ENCODE measurements at places on chromosomes 4 and X.

DNA sequence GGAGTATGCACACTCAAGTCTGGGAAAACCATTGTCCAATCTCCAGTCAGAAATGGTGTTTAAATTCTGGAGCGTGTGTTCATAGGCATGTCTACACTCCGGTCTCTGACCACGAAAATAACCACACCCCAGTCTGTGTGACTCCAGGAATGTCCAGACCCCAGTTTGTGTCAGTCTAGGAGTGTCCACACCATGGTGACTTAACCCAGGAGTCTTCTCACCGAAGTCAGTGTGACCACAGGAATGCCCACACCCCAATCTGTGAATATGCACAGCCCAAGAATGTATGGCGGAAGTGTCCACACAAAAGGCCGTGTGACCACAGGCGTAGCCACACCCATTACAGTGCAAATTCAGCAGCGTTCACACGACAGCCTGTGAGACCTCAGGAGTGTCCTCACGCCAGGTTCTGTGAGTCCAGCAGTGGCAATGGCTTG is 11.4 kb downstream of the FTSJ1 start:
- no peak for DNase-seq

DNA sequence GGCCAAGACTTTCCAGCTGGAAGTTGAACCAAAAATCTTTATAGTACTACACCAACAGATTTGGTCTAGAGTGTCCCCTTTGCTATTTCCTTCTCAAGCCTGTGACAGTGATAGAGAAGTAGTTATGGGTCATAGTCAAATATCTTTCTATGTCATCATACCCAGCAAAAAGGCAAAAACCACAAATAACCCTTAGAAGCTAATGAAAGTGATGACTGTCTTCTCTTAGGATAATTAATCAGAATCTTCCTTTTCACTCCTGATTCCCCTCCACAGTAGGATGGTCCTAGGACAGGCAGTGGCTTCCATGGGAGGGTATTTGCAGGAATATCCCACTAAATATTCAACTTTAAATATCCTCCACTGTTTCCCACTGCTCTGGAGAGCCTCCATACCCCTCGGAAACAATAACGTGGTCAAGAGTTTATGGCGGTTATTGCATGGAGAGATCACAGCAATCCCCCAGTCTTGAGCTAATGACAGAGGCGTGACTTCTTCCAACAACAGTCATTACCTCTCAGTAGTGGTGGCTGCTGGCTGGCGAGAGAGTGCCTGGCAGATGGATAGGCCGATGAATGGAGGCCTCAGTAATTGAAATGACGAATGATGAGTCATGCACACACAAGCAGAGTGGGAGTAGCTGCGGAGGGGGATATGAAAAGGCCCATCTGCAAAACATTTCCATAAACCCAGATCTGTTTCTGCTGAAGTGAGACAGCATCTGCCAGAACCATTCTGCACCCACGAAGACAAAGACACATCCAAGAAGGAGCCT is 154.9 kb downstream of the STK32B start:
- no peak for DNase-seq

DNA sequence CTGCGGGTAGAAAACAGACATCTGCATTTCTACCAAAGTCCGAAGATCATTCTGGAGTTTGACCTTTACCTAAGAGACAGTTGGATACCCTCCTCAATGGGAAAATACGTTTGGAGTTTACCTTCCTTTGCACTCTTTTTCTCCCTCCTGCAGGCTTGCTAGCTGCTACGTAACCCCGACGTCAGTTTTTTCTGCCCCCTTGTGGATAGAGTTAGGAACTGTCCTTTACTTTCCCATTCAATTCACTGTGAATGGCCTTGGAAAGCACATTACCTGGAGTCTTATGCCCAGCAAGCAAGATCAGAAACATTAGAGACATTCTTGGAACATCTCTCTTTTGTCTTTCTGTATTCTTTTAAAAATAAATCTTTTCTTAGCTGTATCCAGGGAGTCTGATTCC is 250.7 kb downstream of the NAP1L3 start:
- no peak for DNase-seq

- DNase-seq: no peak
These were observed 29.6 kb downstream of the KDM5C start for GRCh38 chrX:53195401-53195800.

- DNase-seq: no peak
These were observed 15.4 kb upstream of the UGDH start for GRCh38 chr4:39542611-39543012.

GRCh38 chr4:20493761-20494353 is 206.4 kb upstream of the PACRGL start:
- no peak for DNase-seq

DNA sequence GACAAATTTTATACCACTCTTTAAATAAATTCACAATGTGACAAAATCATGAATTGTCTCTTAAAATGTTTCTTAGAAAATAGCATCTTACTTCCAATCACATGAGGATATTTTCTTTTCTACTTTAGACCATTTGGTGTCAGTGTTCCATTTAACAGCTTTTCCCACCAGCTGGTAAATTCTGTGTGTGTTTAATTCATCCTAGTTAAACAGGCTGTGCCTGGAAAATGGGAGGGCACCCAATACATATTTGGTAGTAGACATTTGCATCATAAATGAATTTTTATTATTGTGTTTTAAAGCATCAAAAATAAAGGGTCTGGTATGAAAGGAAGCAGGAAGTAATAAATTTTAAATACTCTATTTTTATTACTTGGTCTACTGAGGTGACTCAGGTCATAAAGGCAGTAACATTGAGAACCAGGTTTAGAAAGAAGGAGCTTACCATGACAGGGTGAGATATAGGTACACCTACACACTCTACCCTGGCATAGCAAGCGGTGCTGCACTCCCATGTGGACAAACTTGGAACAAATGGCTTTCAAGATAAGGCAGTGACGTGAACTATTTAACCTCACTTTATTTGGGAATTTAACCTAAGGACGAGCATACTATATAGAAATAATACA is 344.5 kb downstream of the BMPR1B start:
- DNase-seq: no peak

GRCh38 chr4:25172961-25173915 is 13.0 kb upstream of the SEPSECS start:
- DNase-seq: peak; percentile 18

- DNase-seq: no peak
These were observed 40.9 kb upstream of the IL13RA2 start for GRCh38 chrX:115058276-115058675.

DNA sequence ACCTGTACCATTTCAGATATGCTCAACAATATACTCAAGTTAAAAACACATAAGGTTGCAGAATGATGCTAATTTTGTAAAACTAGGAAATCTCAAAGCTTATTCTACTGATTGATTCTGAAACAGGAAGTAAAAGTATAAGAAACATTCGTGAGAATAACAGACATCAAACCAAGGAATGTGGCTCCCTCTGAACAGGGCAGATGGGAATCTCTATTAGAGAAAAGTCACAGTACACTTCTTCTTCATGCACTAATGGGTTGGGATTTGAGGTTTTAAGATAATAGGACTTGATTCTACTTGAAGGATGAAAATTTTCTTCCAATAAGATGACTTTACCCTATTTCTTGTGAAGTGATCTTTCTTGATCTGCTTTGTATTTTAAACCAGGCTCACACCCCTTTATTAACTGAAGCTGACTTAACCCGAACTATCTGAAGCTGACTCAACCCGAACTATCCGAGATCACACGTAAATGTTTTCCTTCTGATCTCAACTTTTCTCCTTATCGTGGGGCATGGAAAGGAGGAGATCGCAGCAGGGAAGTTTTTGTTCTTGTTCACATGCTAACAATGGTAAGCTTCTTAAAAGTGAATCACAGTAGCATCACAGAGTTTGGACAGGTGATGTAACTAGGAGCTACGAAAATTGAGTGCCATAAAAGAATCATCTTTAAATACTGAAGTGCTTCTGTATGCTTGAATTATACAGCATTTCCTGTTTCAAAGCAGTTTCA is 363.1 kb upstream of the ZFP42 start:
- DNase-seq: no peak

- DNase-seq: no peak
These were observed 14.4 kb upstream of the PGRMC2 start for GRCh38 chr4:128301979-128302378.

DNA sequence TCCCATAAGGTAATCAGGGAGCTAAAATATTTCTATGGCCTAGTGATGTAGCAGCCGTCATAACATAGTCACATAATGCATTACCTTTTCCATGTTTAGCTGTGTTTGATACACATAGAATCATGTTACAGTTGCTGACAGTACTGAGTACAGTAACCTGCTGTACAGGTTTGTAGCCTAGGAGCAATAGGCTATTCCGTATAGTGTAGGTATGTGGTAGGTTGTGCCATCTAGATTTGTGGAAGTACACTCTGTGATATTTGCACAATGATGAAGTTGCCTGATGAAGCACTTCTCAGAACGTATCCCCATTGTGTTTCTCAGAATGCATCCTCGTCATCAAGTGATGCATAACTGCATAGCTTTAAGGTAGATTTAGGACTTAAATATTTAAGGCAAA is 495.6 kb upstream of the ZFP42 start:
- no peak for DNase-seq

GRCh38 chr4:19659101-19659500 is 592.6 kb upstream of the SLIT2 start:
- no peak for DNase-seq

All from stimulated activated CD4-positive, alpha-beta T cell treated with anti-CD3 and anti-CD28 coated beads, Interleukin-1b, Interleukin-23, amount 100 ng/mL, for 48 hours (primary cell).